D341Med (cell line): ENCODE measurements at places on chromosomes 2 and 18.

DNA sequence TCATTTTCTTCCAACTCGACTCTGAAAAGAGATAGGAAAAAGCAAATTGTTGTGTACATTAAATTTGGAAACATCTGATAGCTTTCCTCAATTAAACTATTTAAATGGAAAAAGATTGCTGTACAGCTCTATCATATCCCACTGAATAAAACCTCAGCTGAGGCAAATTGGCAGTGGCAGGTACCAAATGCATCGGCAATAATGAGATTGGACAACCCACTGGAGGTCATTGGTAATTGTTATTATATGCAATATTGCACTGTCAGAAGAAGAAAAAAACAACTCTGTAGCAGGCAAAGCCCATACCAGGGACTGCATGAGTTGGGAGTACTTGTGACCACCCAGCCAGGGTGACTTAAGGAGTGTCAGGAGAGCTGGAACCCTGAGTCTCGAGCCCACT, 291.6 kb upstream of the SKOR2 start:
- DNase-seq: no peak

DNA sequence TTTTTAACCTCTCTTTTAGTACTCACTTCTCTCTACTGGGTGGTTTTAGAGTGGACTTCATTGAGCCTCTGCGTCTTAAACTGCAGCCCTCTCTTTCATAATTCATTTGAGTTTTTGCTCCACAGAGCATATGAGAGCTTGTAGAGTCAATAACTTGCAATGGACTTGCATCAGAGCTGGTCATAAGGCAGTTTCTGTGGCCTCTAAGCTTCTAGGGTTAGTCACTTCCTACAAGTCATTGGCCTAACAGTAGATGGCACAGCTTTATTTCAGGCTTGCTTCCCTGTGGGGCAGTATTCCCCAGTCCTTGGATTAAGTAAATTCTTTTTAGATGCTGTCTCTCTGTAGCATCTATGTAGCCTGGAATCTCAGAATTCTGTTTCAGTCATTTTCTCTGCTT, 1435.7 kb downstream of the LRP1B start:
- DNase-seq: no peak

- DNase-seq: no peak
Measured at GRCh38 chr2:56109994-56110393, 73.8 kb upstream of the CCDC85A start.

DNA sequence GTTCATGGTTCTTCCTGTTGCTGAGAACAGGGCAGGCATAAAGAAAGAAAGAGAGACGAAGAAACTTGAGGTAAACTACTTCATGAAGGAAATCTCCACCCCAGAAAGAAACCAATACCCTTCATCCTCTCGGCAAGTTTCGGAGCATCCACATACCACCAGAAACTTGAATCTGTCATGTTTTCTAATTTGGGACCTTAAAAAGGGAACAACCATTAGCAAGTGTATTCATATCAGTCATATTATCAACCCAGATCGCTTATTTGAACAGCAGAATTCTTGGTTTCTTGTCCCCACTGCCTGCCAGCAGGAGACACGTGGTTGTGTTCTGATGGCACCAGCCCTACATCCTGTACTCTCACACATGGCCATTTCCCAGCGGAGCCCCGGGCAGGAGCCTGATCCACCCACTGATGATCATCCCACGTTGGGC, 53.2 kb upstream of the FZD7 start:
- no peak for DNase-seq

- no peak for DNase-seq
Measured at GRCh38 chr2:179562330-179562885, 297.8 kb upstream of the SESTD1 start.

DNA sequence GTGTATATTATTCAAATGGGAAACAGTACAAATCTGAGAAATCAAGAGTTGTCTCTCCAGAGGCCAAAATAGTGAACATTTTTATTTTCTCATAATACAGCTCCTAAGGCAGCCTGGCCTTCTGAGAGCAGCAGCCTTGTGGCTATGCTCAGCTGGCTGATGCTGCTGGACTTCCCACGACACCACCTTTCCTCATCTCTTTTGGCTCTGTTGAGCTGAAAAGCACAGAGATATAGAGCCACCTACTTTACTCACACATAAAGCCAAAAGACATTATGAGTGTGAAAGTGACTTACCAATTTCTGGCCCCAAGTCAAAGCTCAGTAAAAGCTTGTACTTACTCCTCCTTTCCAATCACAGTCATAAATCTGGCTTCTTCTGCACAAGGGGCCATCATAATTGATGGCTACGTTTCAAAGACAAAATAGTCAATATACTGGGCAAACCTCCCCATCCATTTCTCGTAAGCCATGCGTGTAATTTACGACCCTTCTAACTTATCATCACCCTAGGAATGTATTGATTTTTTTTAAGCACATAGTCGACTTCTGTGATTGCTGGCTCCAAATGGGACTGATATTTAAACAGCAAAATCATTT, 18.6 kb upstream of the REG3A start:
- no peak for DNase-seq

DNA sequence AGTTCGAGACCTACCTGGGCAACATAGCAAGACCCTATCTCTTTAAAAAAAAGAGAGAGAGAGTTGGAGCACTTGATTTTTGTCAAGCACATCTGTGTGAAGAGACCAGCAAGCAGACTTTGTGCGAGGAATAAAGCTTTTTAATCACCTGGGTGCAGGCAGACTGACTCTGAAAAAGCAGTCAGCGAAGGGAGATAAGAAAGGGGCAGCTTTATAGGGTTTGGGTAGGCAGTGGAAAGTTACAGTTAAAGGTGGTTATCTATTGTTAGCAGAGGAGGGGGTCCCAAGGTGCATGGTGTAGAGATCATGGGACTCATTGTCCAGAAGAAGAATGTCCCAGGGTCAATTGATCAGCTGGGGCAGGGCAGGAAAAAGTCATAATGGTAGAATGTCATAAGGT, 34.4 kb downstream of the NCL start:
- DNase-seq: no peak

- peak; percentile 43 for DNase-seq
Measured at GRCh38 chr2:241064008-241064801, 37.9 kb downstream of the MTERF4 start.

GRCh38 chr2:18980104-18980785, 378.2 kb downstream of the OSR1 start:
- no peak for DNase-seq

GRCh38 chr18:58806826-58807714, 57.6 kb upstream of the ZNF532 start:
- DNase-seq: no peak

GRCh38 chr2:211387734-211388133, 831.3 kb downstream of the CPS1 start:
- no peak for DNase-seq

DNA sequence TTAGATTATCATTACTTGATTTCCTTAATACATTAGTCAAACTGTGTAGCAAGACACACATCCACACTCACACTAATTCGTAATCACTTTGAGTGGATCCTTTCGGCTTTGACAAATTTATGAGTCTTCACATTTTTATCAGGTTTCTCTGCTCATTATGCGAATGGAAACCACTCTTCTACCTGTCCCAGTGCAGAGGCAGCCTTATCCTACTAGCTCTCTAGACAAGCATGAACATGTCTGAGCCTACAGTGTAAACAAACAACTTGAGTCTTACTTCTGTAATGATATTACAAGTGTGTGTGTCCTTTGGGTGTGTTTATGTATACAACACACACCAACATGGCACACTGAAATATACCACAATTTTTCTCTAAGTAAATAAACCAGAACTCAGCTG, 361.9 kb upstream of the CHST9 start:
- DNase-seq: no peak

GRCh38 chr2:151051574-151052220, 210.0 kb downstream of the RBM43 start:
- peak; percentile 39 for DNase-seq
